Mammary epithelial cell (primary cell): ENCODE measurements at places on chromosomes 12 and 14. TPM values are rescaled to one million over a fixed set of nuclear protein-coding genes. Genes with fewer than 3 reads are reported as not detected.

Gene PMEL
- polyA plus RNA-seq = 1.4 TPM

Gene RAD52
- polyA plus RNA-seq = 7.6 TPM

Gene ORAI1
- 21.8 TPM for polyA plus RNA-seq

Gene WNT5B
- polyA plus RNA-seq = 10.4 TPM

Gene RASSF9
- 2.6 TPM for polyA plus RNA-seq

Gene RNF212B
- polyA plus RNA-seq = 0.05 TPM

Gene KLRD1
- polyA plus RNA-seq = not detected

Gene KLRG1
- 0.40 TPM for polyA plus RNA-seq

Gene PZP
- polyA plus RNA-seq = not detected

Gene HEATR5A
- polyA plus RNA-seq = 12.2 TPM

Gene CLEC9A
- not detected for polyA plus RNA-seq

Gene EPYC
- polyA plus RNA-seq = not detected

Gene PNN
- polyA plus RNA-seq = 12.3 TPM

Gene CYP27B1
- 27.4 TPM for polyA plus RNA-seq

Gene MANSC1
- polyA plus RNA-seq = 2.5 TPM

Gene CCDC38
- not detected for polyA plus RNA-seq

Gene SAMD4A
- 5.6 TPM for polyA plus RNA-seq

Gene GYS2
- not detected for polyA plus RNA-seq

Gene MAP3K9
- 17.6 TPM for polyA plus RNA-seq

Gene FAM186B
- polyA plus RNA-seq = 0.19 TPM

Gene BHLHE41
- 24.6 TPM for polyA plus RNA-seq

Gene RAB15
- 3.4 TPM for polyA plus RNA-seq

Gene TCP11L2
- 6.1 TPM for polyA plus RNA-seq

Gene ADAMTS20
- polyA plus RNA-seq = not detected

Gene DPF3
- polyA plus RNA-seq = 0.57 TPM

Gene ACOT4
- 0.41 TPM for polyA plus RNA-seq

Gene LRIG3
- 28.7 TPM for polyA plus RNA-seq
